ENCODE measurements at places on chromosomes 7 and 10. TPM values are rescaled to one million over a fixed set of nuclear protein-coding genes. Genes with fewer than 3 reads are reported as not detected.

SUN3 gene
- not detected for total RNA-seq

CYP3A7 gene
- total RNA-seq, result not detected

CFAP46 gene
- 1.0 TPM for total RNA-seq

PAX4 gene
- total RNA-seq, result not detected

SLC29A3 gene
- total RNA-seq, result 1.2 TPM

CPEB3 gene
- 13.2 TPM for total RNA-seq

NKX2-3 gene
- not detected for total RNA-seq

TEX47 gene
- not detected for total RNA-seq

ADAM12 gene
- 0.30 TPM for total RNA-seq

INPP5F gene
- 5.6 TPM for total RNA-seq

NXPH1 gene
- total RNA-seq, result not detected

VAX1 gene
- not detected for total RNA-seq

CALML3 gene
- total RNA-seq, result not detected

All from heart right ventricle (tissue), 16 donors.